ENCODE measurements at places on chromosomes 7 and 10.

GRCh38 chr10:54139819-54140428, 661.1 kb downstream of the PCDH15 start:
- no peak for DNase-seq

- DNase-seq = no peak
Measured at GRCh38 chr10:79429751-79430150, 15.7 kb downstream of the ZCCHC24 start.

DNA sequence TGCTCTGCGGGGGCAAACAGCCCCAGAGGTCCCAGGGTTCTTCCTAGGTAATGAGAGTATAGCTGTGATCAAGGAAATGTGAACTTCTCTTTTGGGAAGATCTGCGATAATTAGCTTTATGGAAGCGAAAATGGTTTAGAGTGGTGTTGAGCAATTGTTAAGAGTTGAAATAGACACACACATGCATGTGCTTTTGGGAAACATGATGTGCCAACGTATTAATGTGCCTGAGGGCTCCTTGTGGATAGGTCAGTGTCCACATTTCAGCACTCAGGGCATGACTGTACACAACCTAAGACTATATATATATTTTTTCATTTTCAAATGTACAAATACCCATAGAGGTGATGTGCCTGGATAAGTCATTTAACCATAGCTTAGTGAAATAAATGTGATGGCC, 67.0 kb downstream of the GSDME start:
- no peak for DNase-seq

DNA sequence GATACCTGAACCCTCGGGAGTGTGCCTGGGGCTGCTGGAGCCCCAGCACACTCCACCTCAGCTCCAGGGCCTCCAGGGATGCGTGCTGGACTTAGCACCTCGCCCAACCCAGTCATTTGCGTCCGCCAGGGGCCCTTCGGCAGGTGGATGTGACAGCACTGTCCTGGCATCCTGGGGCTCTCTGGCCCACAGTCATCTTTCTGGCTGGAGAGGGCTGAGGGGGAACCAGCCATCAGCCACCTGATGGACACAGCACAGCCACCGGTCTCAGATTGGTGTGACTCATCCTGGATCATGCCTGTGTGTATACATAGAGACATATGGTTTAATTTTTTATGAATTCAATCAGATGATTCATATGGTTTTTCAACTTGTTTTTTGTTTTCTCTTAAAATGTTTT, 11.1 kb downstream of the ZNF775 start:
- no peak for DNase-seq

GRCh38 chr7:45506059-45506458, 68.1 kb upstream of the ADCY1 start:
- no peak for DNase-seq

- DNase-seq = no peak
Measured at GRCh38 chr7:54898659-54899340, 120.0 kb upstream of the EGFR start.

DNA sequence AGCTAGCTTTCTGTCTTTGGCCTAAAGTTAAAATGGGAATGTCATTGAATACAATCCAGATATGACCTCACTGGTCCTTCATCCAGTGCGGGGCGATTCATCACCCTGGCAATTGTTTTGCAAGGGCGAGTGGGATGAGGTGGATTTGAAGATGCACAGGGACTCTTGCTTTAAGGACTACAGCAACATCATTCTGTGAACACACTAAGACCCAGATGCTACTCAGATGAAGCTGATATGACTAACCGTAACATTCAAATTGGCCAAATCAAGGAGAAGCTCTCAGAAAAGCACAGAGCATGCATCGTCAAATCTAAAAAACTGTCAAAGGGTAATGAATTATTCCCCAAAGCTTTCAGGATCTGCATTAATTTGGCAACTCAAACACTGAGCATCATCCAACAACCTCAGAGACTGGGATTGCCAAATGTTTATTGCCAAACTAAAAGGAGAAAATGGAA, 12.8 kb downstream of the CPA1 start:
- no peak for DNase-seq

DNA sequence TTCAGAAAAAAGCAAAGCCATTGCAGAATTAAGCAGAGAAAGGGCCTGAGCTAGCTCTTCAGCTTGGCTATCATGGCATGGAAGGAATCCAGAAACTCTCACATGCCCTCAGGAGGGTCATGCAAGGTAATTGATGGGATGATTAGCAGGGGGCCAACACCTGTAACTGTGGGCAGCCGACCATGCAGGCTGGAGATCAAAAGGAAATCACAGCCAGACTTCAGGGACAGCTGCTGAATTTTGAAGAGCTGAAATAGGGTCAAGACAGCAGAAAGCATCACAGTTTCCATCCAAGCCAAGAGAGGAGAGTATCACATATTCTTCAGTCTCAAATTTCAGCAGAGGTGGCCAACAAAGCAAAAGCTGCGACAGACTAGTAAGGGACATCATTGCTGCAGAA, 239.6 kb upstream of the STEAP1 start:
- no peak for DNase-seq

DNA sequence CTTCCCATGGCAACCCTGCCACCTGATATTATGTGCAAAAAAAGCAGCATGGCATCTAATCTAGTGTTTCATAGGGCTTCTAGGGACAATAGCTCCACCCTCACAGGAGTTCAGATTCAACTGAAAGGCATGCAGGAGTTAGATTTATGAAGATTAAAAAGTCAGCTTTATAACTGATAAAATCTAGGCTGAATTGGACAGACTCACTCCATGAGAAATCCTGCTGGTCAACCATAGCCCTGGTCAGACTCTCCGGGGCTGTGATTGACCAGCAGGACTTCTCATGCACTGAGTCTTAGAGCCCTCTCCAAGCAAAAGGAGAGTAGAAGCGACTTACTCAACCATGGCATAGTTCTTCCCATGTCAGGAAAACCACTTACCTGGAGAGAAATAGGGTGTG, 345.4 kb downstream of the NEBL start:
- DNase-seq = no peak

DNA sequence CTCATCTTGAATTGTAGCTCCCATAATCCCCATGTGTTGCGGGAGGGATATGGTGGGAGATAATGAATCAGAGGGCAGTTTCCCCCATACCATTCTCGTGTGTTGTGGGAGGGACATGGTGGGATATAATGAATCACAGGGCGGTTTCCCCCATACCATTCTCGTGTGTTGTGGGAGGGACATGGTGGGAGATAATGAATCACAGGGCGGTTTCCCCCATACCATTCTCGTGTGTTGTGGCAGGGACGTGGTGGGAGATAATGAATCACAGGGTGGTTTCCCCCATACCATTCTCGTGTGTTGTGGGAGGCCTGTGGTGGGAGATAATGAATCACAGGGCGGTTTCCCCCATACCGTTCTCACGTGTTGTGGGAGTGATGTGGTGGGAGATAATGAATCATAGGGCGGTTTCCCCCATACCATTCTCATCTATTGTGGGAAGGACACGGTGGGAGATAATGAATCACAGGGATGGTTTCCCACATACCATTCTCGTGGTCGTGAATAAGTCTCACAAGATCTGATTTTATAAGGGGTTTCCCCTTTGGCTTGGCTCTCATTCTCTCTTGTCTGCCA, 271.0 kb downstream of the MAD1L1 start:
- DNase-seq = no peak

DNA sequence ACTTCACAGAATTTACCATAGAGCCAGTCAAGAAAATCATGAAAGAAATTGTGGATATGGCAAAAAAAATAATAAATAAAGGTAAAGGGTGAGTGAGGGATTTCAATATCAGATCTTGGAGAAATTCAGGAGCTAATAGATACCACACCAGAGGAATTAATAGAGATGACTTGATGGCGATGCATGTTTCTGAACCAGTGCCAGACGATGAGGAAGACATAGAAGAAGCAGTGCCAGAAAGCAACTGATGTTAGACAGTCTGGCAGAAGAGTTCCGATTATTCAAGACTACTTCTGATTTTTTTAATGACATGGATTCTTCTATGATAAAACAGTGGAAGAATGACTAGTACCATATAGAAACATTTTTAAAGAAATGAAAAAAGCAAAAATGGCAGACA, 314.7 kb downstream of the BICC1 start:
- DNase-seq = no peak

- no peak for DNase-seq
Measured at GRCh38 chr10:32000937-32001336, 55.3 kb downstream of the KIF5B start.

DNA sequence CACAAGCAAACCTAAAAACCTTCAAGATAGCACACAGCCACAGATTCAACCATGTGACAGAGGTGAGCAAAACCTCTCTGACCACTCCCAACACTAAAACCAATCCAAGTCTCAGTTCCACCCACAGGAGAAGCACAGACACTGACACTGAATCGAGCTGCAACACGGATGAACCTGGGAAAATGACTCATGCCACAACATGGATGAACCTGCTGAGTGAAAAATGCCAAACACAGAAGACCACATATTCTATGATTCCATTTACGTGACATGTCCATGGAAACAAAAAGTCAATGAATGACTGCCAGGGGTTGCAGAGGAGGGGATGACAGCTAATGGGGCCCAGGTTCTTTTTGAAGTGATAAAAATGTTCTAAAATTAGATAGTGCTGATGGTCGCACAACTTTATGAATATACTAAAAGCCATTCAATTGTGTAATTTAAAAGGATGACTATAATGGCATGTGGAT, 22.0 kb downstream of the CYTH3 start:
- no peak for DNase-seq

DNA sequence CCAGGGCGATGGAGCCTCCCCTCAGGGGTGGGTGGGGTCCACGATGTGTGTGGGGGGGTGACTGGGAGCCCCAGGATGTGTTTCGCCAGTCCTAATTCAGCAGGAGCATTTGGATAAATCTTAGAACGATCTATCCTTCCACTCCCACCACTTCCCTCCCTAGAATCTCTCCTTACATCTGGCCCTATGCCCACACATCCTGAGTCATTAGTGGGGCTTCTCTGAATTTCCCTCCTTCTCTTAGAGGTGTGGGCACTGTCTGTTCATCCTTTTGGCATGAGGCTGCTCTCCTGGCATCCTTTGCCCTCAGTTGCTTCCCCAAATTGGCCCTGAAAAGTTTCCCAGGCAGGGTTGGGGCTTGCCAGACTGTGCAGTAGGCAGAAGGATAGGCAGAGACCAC, 1.6 kb downstream of the GHRHR start:
- no peak for DNase-seq

DNA sequence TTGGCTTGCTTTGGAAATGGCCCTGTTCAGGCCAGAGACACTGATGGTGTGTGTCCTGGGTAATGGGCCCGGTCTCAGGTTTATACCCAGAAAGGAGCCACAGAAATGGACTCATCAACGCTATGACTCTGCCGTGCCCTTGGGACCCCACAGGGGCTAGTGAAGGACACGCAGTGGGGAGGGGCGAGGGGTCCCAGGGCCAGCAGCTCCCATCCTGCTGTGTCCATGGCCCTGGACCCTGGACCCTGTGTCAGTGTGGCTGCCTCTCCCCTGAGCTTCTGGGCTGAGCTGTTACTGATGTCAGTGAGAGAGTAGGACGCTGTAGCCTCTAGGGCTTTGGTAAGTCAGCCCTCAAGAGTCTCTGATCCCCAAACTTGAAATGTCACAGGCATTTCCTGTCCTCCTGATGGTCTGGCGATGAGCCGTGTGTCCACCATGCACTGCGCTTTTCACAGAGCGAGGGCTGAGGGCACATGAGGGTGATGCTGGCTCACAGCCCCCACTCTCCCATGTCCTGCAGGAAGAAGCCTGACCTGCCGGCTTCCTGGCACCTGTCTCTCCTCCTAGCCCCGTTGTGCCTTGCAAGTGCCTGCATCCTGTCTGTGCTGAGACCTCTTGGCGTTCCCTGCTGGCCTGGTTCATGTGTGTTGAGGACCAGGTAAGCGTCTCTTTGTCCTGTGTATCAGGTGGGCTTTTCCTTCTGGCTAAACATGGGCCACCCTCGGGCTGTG, 4.4 kb downstream of the ZNF316 start:
- no peak for DNase-seq

- DNase-seq = no peak
Measured at GRCh38 chr7:151851145-151851751, 25.7 kb downstream of the PRKAG2 start.

DNA sequence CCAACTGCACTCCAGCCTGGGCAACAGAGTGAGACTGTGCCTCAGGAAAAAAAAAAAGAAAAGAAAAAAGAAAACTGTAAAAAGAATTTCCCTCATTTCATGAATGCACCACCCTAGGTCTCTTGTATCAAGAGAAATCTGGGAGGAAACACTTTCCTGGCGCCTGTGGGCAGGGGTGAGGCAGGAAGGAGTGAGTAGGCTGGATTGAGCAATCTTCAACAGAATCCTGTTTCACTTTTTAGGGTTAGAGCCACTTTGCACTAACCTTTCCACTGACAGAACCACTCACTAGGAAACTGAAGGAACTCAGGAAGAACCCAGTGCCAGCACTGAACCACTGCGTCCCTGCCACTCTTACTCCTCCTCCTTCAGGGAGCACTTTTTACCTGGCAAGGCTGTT, 282.1 kb downstream of the CCDC3 start:
- DNase-seq = no peak

DNA sequence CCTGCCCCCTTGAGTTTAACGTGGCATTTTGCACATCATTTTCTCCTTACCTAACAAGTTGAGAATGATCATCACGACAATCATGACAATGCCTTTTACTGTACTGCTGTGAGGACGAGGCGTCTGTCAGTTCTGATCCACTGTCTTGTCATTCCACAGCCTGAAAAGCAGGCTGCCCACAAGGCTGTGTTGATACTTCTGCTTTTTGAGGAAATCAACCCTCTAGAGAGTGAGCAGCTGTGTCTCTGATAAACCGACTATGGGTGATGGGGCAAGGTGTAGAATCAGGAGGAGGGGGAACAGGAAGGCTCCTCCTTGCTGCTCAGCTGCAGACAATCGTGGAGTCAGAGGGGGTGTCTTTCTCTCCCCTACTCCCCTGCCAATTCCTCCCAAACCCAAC, 30.6 kb upstream of the C10orf120 start:
- no peak for DNase-seq

- DNase-seq = no peak
Measured at GRCh38 chr10:79052291-79053080, 16.3 kb upstream of the ZMIZ1 start.

DNA sequence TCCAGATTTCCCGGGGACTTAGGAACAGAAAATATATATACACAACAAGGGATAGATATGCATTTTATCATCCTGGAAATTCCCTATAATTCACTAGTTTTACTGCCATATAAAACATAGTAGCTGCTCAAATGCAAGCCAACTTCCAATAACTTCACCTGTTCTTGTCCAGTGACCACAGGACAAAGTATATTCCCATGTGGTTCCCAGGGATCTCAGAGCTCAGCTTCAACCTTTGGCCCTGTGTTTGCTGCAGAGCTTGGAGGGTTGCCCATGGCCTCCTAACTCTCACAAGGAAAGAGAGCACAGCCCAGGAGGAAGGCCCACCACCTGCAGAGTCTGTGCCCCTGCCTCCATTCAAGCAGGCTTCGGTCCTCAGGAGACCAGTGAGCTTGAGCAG, 4.5 kb upstream of the DRGX start:
- DNase-seq = no peak

GRCh38 chr10:30127120-30127541, 67.7 kb upstream of the JCAD start:
- DNase-seq = no peak
